ENCODE measurements at places on chromosomes 16 and 17.

DNA sequence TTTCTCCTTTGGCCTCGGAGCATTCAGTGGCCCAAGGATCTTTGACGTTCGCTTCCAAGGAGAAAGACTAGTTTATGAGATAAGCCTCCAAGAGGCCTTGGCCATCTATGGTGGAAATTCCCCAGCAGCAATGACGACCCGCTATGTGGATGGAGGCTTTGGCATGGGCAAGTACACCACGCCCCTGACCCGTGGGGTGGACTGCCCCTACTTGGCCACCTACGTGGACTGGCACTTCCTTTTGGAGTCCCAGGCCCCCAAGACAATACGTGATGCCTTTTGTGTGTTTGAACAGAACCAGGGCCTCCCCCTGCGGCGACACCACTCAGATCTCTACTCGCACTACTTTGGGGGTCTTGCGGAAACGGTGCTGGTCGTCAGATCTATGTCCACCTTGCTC, 1.4 kb downstream of the AOC3 start:
- no peak for DNase-seq

DNA sequence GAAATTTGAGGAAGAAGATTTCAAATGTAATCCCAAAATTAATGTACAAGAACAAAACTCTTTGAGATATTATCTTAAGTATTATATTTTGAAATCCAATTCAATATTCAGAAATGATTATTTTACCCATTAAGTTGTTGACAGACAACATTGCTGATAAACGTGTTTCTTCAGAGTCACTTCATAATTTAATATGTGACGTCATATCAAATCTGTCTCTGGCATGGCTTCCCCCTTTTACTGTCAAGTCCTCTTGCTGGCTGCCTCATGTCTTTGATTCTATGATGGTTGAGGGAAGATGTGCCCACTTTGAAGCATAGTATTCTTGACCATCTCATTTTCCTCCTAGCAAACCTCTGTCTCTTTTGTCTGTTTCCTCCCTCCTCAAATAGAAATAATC, 1257.1 kb upstream of the GOT2 start:
- no peak for DNase-seq

GRCh38 chr16:84919269-84919668, 92.1 kb downstream of the ZDHHC7 start:
- no peak for DNase-seq

- no peak for DNase-seq
These were observed 2.2 kb downstream of the GSPT1 start for GRCh38 chr16:11913425-11914079.

DNA sequence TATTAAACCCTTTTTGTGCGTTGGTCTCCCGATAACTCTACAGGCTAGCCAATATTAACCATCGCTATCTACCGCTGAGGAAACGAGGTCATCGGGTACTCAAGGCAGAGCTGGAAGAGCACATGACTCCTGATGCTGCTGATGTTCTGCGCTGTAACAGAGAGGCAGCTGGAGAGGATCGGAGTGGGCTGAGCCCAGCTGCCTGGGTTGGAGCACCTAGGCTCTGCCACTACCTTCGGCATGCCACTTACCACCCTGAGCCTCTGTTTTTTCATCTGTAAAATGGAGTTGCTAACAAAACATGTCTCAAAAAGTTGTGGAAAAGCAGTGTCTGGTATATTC, 432 bp upstream of the SLC46A1 start:
- DNase-seq = no peak

Measured in colonic mucosa (tissue), 4 donors.